Hindlimb muscle (tissue), 1 donor: ENCODE measurements at places on chromosomes 11 and 22. TPM values are rescaled to one million over a fixed set of nuclear protein-coding genes. Genes with fewer than 3 reads are reported as not detected.

The SCUBE1 gene
- 0.10 TPM for polyA plus RNA-seq

The HEPN1 gene
- polyA plus RNA-seq = 0.26 TPM

- no peak for DNase-seq
Observed at GRCh38 chr22:32338757-32339156, 18.9 kb upstream of the RFPL3 start.

DNA sequence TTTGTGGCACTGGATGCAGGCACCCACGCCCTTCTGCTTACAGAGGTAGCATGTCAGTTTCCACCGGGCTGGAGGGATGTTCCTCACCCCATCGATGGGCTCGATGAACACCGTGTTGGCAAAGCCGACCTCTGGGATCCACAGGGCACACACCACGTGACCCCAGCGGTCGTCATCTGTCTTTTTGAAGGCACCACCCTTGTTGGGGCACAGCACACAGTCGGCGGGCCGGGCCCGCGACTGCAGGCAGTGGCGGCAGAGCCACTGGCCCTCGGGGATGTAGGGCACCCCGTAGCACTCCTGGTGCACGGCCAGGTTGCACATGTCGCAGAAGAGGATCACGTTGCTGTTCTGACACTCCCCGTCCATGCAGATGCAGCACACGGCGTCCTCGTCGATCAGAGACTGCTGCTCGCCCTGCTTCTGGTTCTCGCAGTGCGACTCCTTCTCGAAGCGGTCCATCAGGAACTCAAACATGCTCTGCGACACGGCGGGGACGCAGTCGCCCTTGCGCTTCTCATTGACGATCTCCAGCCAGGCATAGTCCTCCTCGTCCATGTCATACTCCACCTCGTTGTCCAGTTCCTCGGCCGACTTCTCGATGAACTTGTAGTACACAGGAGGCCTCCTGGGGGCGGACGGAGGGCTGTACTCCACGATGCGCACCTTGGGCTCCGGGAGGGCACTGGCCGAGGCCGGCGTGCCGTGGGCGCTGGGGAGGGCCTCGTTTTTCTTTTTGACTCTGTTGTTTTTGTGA is 4.2 kb downstream of the BRD1 start:
- DNase-seq = no peak

DNA sequence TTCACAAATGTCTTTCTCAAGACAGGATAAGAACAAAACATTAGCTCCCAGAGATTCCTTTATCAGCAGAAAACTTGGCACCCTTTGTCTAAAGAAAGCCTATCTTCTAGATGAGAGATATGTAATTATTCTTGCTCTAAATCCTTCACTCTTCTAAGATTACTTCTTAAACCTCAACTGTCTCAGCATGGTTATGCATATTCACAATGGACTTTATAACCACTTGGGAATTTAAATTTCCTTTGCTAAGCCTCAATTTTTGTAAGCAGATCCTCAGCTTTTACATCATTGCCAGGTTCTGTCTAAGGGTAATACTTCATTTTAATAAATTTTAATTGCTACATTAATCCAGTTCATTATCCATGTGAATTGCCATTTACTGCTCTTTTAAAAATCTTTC is 433.6 kb upstream of the DDI1 start:
- no peak for DNase-seq

GRCh38 chr22:24845041-24845898 is 39.3 kb downstream of the SGSM1 start:
- no peak for DNase-seq
